ENCODE measurements at places on chromosomes 2 and 18.

DNA sequence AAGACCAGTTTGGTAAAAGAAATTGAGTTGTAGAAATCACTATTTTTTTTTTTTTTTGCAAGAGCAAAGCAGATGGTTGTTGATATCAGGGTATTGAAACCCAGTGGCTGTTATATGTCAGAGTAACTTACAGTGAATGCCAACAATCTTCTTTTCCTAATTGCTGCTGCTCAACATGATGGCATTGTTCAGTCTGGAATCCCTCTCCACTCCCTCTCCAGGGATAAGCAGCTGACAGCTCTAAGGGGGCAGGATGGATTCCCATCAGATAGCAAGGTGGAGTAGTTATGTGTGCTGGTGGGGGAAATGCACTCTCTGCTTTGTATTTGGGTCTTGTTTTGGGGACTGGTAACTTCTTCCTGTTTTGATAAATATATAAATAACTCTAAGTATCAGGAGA is 200.0 kb downstream of the PIK3C3 start:
- no peak for DNase-seq

DNA sequence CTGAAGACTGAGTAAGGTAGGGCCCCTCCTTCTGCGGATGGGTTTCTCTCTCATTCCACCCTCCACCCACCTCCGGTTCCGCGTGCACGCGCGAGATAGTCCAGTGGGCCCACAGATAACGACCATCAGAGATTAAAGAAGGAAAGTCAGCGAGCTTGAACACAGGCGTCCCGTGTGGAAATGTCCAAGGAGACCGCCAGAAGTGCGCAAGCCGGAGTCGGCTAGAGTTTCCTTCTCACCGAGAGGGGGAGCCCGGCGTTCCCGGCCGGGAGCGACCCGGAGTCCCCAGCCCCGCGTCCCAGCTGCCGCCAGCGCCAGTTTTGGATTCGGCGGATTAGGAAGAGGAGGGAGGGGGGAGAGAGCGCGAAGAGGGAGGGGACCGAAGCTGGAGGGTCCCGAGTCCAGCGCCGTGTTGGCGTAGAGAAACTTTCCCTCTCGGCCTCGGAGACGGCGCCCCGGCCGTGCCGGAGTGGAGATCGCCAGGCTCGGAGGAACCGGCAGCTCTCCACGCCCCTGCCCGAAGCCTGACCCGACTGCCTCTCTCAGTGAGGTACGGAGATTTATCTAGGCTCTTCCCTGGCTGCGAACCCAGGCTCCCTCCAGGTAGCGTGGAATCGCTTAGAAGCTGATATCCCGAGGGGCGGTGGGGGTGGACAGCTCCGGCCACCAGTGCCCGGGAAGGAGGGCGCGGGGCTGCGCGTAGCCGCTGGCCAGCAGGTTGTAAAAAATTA is at the start of gene GULP1:
Gene GULP1, plus strand, starts transcription at position 258 of the 731 bp plus-strand sequence. CDS start 185,829 bp downstream, outside the sequence.
- DNase-seq = peak; percentile 58

DNA sequence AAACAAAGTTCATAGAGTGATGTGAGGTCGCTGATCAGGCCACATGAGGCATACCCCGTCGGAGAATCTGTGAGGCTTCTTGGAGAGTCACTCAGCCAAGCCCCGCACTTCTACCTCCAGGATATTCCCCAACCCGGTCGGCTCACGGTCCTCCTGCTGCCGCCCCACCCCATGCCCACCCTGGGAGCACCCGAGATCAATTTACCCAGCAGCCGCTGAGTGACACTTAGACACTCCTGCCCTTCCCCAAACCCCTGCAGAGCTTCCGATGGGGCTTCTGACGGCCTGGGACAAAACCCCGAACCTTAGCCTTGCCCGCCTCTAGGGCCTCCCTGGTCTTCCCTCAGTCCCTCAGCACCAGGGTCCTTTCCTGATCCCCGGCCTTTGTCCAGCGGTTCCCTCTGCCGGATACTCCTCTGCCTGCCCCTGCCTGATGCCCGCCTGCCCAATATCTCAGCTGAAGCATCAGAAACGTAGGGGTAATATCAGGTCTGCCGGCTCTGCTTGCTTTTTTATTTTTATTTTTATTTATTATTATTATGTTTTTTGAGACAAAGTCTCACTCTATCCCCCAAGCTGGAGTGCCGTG is 18.9 kb upstream of the OTOS start:
- no peak for DNase-seq

GRCh38 chr2:3628800-3629199 is 29.2 kb upstream of the ALLC start:
- no peak for DNase-seq

GRCh38 chr2:38775921-38776225 is 2.1 kb upstream of the GEMIN6 start:
- no peak for DNase-seq

- DNase-seq = no peak
Measured at GRCh38 chr2:27347641-27348040, 8.9 kb downstream of the GTF3C2 start.

Data from gastrocnemius medialis (tissue), 4 donors.